GM04503 (cell line): ENCODE measurements at places on chromosomes 1 and 21.

DNA sequence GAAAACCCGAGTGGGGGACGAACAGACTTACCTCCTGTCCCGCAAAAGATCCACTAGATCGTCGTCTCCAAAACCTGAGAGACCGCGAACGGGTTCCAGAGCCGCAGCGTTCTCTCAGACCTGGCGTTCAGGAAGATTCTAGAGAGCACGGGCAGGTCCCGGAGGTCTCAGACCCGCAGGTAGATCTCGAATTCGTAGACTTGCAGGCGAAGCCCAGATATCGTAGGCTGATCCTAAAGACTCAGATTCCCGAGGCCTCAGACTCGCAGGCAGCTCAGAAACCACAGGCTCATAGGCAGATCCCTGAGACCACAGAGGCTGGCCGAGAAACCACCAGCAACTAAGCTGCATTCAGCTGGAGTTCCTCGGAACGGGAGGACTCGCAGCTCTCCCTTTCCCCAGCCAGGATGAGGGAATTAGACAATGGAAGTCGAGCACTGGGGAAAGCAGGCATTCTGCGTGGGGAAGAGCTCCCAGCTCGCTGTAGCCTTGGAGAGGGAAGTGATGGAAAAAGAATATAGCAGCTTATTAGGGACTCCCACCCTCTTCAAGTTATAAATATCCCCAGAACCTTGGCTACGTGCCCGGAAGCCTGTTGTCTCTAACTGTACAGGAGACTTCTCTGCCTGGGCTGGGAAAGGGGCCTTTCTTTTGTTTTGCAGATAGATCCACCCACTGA is at the start of gene ZNF436:
Gene ZNF436, minus strand, starts transcription at position 502 of the 679 bp plus-strand sequence. CDS start 1,831 bp downstream, outside the sequence.
- DNase-seq: no peak

- no peak for DNase-seq
Observed at GRCh38 chr1:4523551-4523950, 130.9 kb upstream of the AJAP1 start.

DNA sequence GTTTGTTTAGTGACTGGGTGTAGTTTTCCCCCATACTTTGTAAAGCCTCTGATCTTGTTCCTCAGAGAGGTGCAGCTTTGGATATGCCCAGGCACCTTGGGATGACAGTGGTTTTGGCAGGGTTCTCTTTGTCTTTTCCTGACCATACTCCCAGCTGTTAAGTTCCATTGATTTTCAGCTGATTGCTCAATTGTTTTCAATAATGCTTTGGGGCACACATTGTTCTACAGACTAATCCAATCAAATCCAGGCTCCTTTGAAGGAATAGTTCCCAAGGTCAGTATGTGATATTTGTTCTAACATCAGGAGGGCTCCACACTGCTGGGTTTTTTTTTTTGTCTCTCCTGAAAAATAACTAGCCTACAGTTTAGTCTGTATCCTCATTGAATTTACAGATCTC is 24.8 kb downstream of the PPP2R5A start:
- no peak for DNase-seq

GRCh38 chr21:30248844-30249243 is 32.9 kb upstream of the CLDN8 start:
- DNase-seq: no peak

DNA sequence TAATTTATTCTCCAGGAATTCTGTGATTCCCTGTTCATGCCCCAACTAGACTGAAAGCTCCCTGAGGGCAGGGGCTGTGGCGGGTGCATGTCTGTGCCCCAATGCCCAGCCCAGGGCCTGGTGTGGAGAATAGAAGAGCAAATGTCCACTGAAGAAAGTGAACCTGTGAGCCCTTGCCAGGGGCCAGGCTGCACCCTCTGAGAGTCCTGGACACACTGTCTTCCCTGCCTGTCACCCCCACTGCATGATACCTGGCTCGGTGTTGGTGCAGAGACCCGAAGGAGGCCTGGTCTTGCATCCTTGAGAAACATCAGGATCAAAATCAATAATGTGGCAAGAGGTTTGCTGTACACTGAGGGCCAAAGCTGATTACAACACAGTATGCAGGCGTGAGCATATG is 69.8 kb upstream of the RUNX3 start:
- DNase-seq: no peak

DNA sequence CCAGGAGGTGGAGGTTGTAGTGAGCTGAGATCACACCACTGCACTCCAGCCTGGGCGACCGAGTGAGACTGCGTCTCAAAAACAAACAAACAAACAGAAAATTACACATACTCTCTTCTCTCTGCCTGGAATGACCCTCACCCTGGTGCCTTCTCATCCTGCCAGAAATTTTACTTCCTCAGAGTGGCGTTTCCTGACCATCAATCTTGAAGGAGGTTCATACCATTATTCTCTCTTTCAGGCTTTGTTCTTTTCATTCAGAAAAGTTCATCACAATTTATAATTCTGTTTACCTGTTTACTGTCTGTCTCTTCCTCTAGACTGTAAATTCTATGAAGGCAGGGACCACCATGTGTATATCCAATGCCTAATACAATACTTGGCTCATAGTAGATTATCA is 79.3 kb downstream of the RPS6KA1 start:
- no peak for DNase-seq

DNA sequence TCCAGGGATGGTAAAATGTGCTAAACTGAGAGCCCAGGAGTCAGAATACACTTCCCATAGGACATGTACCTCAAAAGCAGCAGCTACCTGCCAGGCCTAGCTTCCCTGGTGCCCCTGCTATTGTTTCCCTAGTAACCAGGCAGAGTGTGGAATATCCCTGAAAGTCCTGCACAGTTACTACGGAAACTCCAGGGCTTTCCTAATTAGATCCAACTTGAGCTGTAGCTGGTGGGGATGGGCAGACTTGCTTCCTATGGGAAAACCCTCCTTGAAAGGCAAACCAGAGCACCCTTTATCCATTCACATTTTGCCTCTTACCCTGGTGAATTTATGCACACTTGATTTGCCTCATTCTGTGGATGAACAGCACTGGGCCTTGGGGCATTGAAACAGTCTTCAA is 559.9 kb upstream of the PBX1 start:
- no peak for DNase-seq

GRCh38 chr21:39456665-39457064 is 4.9 kb downstream of the SH3BGR start:
- no peak for DNase-seq

- no peak for DNase-seq
Observed at GRCh38 chr21:45027241-45028196, 46.9 kb upstream of the ADARB1 start.

DNA sequence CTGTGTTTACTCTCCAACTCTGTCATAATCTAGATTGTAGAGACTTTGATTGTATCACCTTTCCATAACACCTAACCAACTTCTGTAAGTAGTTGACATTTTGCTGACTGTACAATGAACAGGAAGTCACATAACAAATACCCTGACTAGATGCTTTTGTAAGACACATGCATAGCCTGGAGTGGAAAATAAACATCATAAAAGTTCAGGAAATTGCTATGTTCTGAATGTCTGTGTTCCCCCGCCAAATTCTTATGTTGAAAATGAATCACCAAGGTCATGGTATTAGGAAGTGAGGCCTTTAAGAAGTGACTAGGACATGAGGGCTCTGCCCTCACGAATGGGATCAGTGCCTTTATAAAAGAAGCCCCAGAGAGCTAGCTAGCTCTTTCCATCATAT is 40.4 kb upstream of the ZSWIM5 start:
- peak; percentile 88 for DNase-seq

DNA sequence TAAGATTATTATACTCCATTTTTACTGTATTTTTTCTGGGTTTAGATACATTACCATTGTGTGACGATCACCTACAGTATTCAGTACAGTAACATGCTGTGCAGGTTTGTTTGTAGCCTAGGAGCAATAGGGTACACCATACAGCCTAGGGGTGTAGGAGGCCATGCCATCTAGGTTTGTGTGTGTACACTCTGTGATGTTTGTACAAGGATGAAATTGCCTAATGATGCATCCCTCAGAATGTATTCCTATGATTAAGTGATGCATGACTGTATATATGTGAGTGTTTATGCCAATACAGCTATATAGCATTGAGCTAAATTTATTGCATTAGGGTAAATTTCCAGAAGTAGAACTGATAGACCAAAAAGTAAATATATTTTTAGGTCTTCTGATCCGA is 23.3 kb downstream of the TUFT1 start:
- no peak for DNase-seq

GRCh38 chr1:23544444-23545389 is 13.7 kb upstream of the E2F2 start:
- DNase-seq: no peak

DNA sequence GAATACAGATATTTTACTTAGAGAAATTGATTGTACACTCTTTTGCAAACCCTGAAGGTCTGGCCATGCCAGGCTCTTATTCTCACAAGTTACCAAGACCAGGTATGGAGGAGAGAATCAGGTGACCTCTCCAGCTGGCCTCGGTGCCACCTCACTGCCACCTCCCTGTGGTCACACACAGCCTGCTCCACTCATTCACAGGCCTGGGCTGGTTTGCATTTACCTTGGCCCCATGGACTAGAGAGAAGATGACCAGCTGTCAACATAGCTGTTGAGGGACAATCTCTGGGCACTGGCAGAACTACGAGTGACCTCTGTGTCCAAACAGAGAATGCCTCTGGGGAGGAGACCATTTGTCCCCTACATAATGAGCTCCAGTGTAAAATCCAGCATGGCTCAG is 291.2 kb upstream of the RUNX1 start:
- no peak for DNase-seq

GRCh38 chr1:86335916-86336315 is 60.2 kb downstream of the ODF2L start:
- DNase-seq: no peak

DNA sequence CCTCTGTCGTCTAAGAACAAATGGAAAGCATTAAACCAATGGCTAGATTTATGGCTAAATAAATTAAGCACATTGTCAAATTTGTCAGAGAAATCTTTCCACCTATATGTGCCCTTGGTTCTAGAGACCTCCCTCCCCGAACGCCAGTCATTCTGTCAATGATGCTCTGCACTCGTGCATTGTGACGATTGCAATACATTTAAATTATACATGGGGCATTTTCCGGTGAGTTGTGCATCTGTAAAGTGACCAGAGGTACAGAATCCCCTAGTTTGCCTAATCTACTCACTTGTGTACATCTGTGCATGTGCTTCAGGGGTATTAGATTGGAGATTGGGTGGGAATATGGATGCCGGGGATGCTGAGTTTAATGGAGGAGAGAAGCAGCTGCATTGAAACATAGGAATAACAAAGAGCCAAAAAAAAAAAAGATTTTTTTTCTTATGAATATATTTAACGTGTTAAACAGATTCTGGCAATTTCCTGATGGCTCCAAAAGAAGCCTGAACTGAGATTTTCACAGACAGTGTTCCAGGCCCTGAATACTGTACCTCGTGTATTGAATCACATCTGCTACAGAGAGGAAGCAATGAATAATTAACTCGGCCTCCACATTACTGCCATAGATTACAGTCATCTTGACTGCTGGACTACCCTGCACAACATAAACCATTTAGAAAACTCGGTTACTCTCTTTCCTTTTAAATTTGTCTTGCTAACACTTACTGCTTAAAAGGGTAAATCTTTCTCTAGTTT is 149.0 kb upstream of the C1orf87 start:
- DNase-seq: no peak

DNA sequence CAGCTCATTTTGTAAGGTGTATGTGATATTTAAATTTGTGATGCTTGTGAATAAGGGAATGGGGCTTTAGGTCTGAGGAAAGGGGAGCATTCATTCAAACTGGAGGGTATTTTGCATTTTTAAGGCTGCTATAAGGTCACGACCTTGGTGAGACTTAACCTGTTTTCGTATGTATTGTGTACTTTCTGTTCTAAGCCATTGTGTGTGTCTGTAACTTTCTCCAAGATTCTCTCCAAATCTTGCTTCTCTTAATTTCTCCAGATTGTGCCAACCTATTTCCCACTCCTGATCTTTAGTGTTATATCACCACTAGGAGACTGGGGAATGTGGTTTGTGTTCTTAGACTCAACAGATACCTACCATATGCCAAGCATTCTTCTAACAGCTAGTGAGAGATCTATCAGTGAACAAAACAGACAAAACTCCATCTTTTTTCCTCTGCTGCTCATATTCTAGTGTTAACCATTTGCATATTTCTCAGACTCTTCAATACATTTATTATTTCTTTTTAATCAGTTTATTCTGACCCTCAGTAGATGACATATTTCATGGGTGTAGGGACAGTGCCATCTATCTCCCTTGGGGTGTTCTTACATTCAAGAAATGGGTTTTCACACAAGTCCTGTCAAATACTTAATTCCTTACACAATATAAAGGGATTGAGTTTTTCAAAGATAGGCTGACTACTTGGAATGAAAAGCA is 27.5 kb downstream of the ATP1B1 start:
- no peak for DNase-seq

DNA sequence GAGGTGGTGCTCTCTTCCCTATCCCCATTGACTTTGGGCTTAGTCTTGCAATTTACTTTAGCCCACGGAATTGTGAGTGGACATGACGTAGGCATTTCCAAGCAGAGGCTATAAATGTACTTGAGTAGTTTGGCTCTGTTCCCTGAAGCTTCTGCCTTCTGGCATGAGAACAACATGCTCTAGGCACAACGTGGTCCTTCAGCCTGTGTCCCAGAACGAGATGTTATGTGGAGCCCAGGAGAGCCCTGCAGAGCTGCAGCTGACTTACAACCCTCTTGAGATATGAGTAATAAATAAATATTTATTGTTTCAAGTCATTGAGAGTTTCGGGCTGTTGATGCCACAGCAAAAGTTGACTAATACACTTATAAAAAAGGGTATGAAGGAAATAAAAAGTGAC is 105.2 kb upstream of the HMGB4 start:
- no peak for DNase-seq

- DNase-seq: no peak
Observed at GRCh38 chr21:17813353-17813752, 5.8 kb downstream of the C21orf91 start.

DNA sequence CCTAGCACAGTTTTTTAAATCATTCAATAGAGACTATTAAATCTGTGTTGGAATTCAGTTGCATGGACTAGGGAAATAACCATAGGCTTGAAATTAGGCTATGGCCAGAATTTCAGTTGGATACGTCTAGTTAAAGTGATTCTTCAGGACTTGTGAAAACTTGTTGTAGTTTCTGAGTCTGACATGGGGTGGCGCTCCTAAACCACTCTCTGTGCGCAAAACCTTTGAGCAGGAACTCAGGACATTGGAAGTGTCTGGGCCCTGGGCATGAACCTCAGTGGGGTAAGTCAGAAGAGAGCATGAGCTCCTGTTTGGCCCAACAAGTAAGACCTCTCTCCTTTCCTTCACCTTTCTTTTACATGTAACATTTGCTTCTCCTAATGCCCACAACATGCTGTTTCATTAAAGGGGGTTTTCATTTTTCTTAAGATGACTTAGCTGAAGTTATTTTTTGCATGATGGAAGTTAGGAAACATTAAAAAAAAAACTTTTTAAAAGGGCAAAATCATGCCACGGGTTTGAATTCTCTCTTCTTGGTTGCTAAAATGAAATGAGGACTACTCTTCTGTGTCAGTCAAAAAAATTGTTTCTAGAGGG is 17.1 kb upstream of the CCDC190 start:
- no peak for DNase-seq

GRCh38 chr1:109503935-109504334 is 5.6 kb downstream of the AMIGO1 start:
- no peak for DNase-seq

GRCh38 chr1:64304823-64305222 is 101.4 kb downstream of the UBE2U start:
- no peak for DNase-seq

GRCh38 chr21:24259241-24259640 is 1348.0 kb downstream of the MRPL39 start:
- no peak for DNase-seq
